ENCODE measurements at places on chromosomes 11 and 22.

DNA sequence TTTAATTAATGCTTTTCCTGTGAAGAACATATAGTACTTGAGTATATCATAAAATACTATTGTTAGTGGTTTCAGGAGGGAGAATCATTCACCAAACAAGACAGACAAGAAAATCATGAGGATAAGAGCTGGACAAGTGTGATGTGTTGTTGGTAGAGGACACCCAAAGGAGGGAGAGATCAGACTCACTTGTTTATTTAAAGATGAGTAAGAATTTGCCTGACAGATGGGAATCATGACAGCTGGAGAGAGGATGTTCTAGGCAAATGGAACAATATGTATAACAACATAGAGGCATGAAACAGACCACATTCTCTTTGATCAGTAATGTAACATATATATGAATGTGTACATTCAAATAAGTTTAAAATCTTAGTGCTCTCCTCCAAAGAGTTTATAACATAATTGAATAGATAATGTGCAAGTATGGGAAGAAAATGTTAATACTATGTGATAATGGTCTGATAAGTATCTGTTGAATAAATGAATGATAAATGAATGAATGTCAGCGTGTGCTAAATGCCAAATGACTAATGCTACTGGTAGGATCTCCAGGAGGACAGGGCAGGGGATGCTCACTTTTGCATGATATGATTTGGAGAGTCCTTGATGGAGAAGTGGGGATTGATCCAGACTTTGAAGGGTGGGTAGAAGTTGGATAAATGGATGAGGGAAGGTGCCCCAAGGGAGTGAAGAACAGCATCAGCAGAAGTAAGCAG lies 228.9 kb upstream of the SORL1-AS1 start:
- DNase-seq = no peak

GRCh38 chr22:19038728-19039447 lies 83.3 kb downstream of the DGCR2 start:
- DNase-seq = no peak

DNA sequence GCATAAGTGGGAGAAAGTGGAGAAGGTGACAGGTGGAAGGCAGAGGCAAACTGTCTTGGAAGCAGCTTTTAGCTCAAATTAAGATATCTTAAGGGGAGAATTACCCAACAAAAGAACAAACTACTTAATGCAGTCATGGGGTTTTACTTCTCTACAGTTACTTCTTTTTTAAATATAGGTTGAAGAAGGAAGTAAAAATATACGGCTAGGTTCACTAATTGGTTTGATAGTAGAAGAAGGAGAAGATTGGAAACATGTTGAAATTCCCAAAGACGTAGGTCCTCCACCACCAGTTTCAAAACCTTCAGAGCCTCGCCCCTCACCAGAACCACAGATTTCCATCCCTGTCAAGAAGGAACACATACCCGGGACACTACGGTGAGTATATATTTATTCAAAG lies 40.8 kb downstream of the PDHX start:
- DNase-seq = no peak

DNA sequence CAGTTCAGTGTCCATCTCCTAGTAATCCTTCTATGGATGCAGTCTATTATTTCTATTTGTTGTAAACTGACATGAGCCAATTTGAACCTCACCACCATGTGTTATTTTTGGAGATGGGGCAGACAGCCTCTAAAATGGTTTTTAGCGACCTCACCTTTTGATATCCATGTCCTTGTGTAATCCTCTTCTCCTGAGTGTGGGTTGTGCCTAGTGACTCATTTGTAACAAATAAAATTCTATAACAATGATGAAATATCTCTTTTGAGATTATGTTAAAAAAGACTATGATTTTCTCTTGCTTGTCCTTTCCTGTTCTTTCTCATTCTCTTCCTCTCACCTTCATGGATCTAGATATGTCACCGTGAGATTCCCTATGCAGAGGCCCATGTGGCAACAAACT lies 554.6 kb upstream of the ANO3 start:
- no peak for DNase-seq

- no peak for DNase-seq
These were observed 67.3 kb downstream of the IGF2 start for GRCh38 chr11:2071748-2072385.

DNA sequence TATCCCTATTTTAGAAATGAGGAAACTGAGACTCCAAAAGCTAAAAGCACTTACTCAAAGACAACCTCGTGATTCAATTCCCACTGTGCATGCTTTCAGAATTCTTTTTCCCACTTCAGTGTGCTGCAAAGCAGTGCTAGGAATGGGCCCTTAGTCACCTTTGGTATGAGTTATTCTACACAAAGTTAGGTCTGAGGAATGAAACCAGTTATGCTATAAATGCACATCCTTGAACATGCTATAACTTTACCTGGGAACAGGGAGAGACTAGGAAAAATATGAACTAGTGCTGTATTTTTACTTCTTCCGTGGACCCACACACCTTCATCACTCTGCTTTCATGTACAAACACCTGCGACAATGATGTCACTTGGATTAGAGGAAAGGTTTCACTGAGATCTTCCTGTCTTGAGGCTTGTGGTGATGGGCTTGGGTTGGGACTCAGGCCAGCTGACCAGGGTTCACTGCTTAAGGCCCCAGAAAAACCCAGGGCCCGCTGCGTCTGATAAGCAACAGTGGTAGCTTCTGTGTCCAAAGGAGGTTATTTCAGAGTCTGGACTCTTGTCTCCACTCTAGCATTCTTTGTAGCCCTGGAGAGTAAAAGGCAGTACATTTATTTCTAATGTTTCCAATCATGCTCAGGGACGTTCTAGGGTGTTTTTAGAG lies 81.6 kb downstream of the ZC3H12C start:
- DNase-seq = no peak

- DNase-seq = no peak
These were observed 256.1 kb upstream of the SYN3 start for GRCh38 chr22:33314316-33314715.

GRCh38 chr11:47288066-47288465 lies 18.1 kb downstream of the MADD start:
- DNase-seq = no peak

DNA sequence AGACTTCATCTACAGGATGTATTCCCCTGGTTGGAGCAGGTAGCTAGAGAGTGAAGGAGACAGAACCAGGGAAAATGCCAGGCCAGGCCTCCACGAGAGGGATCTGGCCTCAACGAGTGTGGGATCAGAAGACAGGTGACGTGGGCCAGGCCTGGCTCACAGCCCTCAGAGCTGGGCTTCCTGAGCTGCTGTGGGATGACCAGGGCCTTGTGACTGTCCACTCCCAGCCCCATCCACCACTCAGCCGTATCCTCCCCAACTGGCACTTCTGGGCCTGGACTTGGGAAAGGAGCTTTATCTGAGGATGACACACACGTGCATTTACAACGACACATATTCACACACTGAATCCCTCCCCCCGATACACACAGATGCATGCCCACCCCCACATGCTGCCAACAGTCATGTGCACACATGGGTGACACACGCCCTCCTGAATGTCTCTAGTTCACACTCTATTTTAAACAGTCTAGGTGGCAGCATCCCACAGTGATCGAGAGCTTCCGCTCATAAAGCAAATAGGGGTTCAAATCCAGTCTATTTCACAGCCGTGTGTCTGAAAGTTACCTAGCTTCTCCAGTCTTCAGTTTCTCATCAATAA lies 93.1 kb downstream of the TP53I11 start:
- DNase-seq = no peak

DNA sequence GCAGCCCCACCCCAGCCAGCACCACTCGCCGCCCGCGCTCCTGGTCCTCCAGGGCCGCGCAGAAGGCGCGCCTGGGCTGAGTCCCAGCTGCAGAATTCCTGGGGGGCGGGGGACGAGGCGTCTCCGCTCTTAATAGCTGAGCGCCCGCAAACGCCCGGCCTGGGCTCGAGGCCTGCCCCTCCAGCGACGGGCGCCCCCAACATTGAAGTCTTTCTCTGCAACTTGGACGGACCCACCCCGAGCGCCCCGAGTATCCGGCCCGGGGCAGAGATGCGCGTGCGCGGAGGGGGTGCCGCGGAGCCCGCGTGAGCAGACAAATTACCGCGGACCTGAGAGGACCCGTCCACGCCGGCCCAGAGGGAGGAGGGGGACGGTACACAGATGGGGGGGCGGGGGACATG lies 6.7 kb upstream of the SYT7 start:
- DNase-seq = no peak

DNA sequence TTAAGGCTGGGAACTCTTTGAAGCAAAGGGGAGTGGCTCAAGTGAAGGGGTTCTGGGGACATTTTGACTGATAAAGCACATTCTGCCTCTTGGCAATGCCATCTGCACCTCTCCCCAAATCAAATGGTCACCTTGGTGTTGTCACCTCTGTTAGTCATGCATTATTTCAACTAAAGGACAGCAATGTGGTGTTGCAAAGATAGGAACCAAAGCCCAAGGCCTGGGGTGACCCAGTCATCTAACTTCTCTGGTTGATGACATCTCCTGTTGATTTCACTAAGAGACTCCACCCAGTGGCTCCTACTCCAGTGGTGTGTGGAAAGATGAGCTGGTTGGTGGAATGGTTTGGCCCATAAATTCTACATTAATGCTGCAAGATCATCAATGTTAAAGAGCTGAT lies 7.8 kb upstream of the MS4A1 start:
- DNase-seq = no peak

- DNase-seq = peak; percentile 36
These were observed 131.2 kb downstream of the BUD13 start for GRCh38 chr11:116641561-116642045.

DNA sequence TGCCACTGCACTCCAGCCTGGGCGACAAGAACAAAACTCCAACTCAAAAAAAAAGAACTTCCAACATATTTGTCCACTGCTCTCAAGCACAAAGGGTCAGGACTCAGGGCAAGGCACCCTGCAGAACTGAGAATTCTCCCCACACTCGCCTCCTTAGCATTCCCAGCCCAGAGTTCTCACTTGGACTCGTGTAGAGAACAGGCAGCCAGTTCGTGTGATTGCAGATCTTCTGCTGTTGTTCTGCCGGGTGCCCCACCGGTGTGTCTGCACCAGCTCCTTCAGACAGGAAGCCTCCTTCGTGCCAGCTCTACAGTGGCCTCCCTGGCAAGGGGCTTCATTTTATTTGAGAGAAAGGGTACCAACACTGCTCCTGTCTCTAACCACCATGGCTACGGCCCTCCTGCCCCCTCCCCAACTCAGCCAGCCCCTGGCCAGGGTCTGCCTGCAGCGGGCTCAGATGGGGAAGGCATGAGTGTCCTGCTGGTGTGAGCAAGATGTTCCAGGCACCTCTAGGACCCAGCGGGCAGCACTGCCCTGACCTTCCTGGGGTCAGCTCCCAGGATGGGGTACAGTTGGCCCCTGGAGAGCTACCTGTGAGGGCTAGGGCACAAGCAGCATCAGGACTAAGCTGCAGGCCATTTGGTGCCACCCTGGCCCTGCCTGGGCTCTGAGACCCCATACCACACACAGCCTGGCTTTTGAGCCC lies 19.5 kb upstream of the SCGB1A1 start:
- no peak for DNase-seq

- peak; percentile 99 for DNase-seq
These were observed 13.0 kb upstream of the UBASH3B start for GRCh38 chr11:122642472-122642922.

GRCh38 chr11:127844876-127845275 lies 742.5 kb downstream of the ETS1 start:
- DNase-seq = no peak

- DNase-seq = no peak
These were observed 26.3 kb downstream of the KCNJ1 start for GRCh38 chr11:128840783-128841182.

- DNase-seq = no peak
These were observed 19.5 kb downstream of the WNT11 start for GRCh38 chr11:76186776-76187279.

- DNase-seq = no peak
These were observed 121.0 kb upstream of the MPPED2 start for GRCh38 chr11:30707110-30707509.

DNA sequence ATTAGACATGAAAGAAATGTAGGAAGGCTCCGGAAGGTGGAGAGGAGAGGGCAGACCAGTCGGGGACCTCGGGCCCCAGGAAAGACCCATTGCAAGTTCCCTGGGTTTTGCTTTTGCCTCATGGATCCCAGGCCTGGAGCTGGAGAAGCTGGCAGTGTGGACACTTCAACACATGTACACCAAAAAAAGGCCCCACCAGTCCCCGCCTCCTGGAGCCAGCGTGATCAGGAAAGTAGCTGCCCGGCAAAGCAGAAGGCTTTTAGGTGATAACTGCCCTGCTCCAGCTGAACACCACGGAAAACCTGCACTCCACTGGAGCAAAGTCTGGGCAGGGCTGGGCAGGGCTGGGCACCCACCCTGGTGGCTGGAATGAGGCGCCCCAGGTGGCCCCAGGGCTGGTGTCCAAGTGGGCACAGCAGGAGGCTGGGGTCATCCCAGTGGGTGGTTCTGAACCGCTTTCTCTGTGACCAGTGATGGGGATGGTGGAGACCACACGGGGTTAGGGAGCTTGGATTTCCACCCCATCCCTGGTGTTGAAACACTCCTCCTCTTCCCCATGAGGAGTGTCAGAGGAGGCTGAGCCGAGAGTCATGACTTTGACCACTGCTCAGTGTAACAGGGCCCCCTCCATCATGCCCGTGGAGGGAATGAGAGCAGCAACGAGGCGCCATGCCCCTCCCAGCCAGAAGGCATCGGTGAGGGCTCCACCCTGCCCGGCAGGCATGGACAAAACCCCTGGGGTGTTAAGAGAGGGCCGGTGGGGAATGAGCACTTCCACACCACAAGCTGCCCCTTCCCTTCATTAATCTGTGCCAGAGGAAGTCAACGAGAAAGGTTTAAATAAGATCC lies 16.9 kb upstream of the MUC5AC start:
- no peak for DNase-seq

GRCh38 chr11:26742966-26743365 lies 21.1 kb upstream of the SLC5A12 start:
- DNase-seq = no peak

GRCh38 chr11:117457031-117457785 lies 129.6 kb downstream of the CEP164 start:
- DNase-seq = no peak

DNA sequence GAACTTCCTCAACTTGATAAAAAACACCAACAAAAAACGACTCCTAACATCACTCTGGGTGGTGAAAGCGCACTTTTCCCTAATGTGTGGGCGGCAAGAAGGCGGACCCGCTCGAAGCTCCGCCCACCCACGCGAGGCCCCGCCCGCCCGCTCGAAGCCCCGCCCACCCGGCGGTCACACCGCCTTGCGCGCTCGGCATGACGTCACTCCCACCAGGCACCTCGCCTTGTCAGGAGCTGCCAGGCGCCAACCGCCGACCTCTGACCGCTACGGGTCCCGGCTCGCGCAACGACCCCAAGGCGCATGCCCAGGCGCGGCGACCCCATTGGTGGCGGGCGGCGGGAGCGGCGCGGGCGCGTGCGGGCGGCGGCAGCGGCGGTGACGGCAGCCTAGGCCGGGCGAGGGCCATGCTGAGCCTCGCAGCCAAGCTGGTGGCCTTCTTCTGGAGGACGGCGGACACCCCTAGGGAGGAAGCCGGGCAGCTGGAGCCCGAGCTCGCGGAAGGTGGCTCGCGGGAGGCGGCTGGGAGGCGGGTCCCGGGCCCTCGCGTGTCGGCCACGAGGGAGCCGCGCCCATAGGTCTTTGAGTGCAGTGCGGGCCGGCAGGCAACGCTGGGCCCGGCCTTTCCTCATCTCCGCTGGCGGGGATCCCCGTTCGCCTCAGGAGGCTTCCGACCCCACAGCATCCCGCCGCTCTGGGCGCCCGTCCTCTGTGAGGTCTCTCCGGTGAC lies at the start of gene MOV10L1:
TSS of gene MOV10L1 (plus strand) at position 325 of the 730 bp plus-strand sequence. CDS start at position 408, 83 bp downstream.
- DNase-seq = no peak
